ENCODE measurements at places on chromosomes 1 and 21.
A peak's percentile ranks its signal among the peaks of the same experiment; 100 is the strongest.

GRCh38 chr1:110967256-110967655 lies 3.5 kb upstream of the LRIF1 start:
- DNase-seq = no peak

DNA sequence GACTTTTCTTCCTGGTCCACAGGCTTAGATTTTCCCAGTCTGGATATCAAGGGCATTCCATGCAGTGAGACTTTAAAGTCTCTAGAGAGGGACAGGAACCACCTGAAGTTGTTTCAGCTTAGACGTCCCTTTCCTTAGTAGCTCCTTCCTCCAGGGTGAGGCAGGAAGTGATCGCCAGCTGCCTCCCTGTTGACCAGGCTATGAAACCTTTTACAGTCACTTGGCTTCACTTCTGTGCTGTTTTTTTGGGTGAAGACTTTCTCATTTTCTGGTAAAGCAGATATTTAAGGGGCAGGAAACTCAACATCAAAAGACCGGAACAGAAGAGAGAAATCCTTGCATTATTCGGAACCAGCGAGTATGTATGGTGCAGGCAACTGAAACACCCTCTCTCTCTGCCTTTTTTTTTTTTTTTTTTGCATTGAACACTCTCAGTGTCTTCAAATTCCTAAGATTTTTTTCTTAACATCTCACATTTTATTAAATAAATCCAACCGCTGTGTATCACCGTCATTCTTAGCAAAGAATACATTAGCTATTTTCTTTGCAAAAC lies 234.6 kb upstream of the IRF2BP2 start:
- peak; percentile 37 for DNase-seq

GRCh38 chr21:33189824-33190223 lies 39.9 kb upstream of the IFNAR2 start:
- no peak for DNase-seq

DNA sequence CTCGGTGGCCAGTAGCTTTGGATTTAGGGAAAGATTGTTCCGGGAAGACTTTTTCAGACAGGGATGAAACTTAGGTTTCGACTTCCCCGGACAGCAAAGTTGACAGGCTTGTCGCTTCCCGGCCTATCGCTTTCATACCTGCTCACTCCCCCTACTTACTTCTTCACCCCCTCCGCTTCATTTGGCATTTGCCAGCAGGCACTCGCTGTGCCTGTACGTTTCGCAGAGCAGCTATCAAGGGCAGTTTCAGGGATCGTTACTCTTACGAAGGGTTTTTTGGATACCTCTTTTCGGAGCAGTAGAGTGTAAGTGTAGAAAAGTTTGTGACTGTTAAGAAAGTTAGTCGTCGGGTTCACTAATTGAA lies 393 bp downstream of the BLZF1 start:
- peak; percentile 39 for DNase-seq

GRCh38 chr1:26913389-26913753 lies 404 bp downstream of the NR0B2 start:
- DNase-seq = no peak

GRCh38 chr1:212214325-212214724 lies 70.9 kb upstream of the PPP2R5A start:
- no peak for DNase-seq

DNA sequence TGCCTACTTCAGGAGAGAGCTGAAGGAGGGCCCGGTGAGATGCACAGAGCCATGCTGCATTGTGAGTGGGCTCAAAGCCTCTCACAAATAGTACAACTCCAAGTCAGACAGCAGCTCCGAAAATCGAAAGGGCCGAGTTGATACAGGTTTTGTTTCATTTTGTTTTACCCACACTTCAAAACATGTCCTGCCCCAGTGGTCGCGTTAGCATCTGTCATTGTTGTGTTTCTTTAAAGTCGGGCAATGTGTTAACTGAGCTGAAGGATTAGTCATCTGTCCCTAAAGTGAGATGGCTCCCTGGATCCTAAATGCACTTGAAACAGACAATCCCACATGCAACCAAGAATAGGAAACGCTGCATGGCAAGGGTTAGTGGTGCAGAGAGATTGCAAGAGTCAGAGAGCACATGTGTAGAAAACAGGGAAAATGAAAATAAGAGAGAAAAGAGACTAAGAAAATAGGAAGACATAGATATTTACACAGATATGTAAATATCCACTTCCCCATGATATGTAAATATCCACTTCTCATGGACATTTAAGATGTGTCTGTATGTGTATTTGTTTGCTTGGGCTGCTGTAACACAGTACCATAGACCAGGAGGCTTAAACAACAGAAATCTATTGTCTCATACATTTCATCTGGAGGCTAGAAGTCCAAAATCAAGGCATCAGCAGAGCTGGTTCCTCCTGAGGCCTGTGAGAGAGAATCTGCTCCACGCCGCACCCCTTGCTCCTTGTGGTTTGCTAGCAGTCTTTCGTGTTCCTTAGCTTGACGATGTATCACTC lies 131.4 kb upstream of the RAB4A start:
- peak; percentile 39 for DNase-seq

- DNase-seq = no peak
Observed at GRCh38 chr1:169044971-169045370, 61.5 kb upstream of the ATP1B1 start.

DNA sequence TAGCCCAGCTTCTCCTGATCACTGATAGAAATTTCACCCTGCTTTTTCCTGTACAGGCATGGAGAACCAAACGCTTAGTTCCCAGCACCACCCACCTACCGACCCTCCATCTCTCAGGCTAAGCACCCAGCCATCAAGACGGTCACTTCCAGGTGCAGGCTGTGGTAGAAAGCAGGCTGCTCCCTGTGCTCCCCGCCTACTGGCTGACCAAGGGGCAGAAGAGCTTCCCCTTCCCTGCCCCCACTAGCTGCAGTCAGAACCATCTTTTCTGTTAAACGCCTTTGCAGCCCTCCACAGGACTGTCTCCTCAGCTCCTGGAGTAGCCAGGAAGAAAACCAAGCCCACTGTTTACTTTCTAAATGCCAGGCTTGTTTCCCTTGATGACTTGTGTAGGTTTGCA lies 23.0 kb downstream of the SPATA46 start:
- no peak for DNase-seq

DNA sequence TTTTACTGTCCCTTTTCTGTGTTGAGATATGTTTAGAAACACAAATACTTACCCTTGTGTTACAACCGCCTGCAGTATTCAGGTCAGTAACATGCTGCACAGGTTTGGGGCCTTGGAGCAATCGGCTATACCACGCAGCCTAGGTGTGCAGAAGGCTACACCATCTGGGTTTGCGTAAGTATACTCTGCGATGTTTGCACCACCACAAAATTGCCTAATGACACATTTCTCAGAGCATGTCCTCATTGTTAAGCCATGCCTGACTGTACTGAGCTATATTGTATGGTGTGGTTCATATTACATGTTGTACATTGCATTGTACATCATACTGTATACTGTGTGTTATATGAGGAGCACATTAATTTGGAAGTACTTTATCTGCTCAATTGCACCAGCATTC lies 247.4 kb downstream of the RHOU start:
- no peak for DNase-seq

- no peak for DNase-seq
Observed at GRCh38 chr1:157504646-157505045, 47.7 kb downstream of the FCRL5 start.

DNA sequence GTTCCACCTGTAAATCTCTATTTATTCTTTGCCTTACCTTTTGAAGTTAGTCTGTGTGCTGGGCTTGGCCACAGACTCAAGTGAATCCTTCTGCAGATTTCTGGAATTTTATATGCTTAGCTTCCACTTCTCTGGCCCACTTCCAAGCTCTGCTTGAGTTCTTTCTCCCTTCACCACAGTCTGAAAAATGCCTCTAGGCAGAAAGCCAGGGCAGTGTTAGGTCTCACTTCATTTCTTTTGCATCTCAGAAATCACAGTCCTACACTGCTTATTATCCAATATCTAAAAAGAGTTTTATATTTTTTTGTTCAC lies 48.9 kb downstream of the INKA2 start:
- no peak for DNase-seq

DNA sequence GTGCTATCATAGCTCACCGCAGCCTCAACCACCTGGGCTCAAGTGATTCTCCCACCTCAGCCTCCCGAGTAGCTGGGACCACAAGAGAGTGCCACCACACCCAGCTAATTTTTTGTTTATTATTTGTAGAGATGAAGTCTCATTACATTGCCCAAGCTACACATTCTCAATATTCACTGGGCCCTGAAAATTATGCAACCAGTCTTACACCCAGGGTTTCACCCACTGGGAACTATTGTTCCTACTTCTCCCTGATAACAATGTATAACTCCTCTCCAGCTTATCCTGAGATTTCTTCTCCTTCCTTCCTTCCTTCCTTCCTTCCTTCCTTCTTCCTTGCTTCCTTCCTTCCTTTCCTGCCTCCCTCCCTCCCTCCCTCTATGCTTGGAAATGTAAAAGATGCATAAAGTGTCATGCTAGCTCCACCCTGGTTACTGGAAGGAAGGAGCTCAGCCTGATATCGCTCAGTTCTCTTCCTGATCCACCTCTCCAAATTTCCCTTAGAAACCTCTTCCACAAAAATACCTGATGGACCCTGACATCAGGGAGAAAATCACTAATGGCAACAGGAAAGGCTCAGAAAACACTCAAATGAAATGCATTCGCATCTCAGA lies 11.2 kb upstream of the VSIG8 start:
- no peak for DNase-seq

DNA sequence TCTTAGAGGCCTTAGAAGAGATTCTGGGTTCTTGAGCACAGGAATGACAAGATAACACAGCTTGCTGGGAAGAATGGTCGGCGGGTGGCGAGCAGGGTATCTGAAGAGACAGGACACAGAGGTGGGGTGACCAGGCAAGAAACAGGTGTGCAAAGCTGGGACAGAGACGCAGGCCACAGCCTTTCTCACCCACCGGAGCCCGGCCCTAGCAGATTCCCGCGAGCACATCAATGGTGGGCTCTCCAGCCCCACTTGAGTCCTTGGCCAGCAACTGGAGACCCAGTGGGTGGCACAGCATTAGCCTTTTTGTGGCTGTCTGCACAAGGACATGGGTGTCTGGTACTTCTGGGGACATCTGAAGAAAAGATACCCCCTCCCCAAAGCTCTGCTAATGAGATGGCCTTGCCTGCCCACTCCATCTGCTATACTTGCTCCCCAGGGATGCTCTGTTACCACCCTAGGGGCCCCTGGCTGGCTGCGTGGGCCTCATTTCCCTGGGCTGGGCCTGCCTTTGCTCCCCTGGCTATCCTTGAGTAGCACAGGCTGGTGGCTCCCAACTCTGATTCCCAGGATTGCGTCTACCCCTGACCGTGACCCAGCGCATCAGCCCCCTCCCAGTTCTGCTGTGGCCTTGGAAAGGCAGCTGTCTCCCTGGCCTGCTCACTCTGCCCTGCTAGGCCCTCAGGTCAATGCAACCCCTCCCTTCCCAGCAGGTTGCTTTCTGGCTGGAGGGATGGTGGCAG lies 127.2 kb upstream of the ADAR start:
- no peak for DNase-seq

- DNase-seq = no peak
Observed at GRCh38 chr1:93148001-93148400, 32.2 kb downstream of the TMED5 start.

- DNase-seq = peak; percentile 18
Observed at GRCh38 chr1:5001466-5001865, 347.1 kb downstream of the AJAP1 start.

All from activated T-cell treated with anti-CD3 and anti-CD28 coated beads, Interleukin-2, amount 50 U/mL, for 48 hours (primary cell).